ENCODE measurements at places on chromosomes 3 and 15. TPM values are rescaled to one million over a fixed set of nuclear protein-coding genes. Genes with fewer than 3 reads are reported as not detected.

DNA sequence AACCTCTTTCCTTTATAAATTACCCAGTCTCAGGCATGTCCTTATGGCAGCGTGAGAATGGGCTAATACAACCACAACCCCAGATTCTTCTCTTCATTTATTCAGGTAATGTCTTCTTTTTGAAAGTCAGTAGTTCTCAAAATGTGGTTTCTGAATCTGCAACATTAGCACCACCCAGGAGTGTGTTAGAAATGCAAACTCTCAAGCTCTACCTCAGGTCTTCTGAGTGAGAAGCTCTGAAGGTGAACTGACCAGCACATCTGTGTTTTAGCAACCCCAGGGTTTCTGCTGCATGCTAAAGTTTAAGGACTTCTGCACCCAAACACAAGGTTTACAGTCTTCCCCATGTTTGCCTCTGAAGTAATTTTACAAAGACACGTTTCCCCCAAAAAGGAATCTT, 22.3 kb upstream of the TRIM59 start:
- H3K27ac ChIP-seq = no peak overlapping the region
- no peak for DNase-seq
- H3K4me3 ChIP-seq = no peak overlapping the region
- peaks cover 39% of the 10 kb centered on the region for H3K4me1 ChIP-seq
- H3K27me3 ChIP-seq = no peaks in the 10 kb centered on the region

- no peaks in the 10 kb centered on the region for H3K36me3 ChIP-seq
- no peak for DNase-seq
- H3K4me3 ChIP-seq = no peak overlapping the region
- H3K4me1 ChIP-seq = no peaks in the 10 kb centered on the region
Observed at GRCh38 chr3:31086148-31086547, 191.7 kb upstream of the GADL1 start.

DNA sequence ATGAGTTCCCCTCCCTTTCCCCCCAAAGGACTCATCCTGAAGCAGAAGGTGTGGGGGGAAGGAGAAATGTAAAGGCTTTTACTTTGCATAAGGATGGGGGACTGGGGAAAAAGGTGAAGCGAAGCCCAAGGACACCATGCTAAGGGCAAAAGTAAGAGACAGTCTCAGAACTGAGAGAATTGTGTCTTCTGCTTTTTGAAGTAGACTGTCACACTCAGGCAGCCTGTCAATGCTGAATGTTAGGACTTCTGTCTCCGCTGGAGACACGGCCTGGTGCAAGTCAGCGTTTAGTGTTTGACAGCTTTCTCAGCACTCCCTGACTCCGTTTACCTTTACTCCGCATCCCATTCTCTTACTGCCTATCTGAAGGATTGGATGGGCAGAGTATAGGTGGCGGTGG, 13.8 kb downstream of the RBM5 start:
- peaks cover 96% of the 10 kb centered on the region for H3K36me3 ChIP-seq
- no peak overlapping the region for H3K4me3 ChIP-seq
- no peaks in the 10 kb centered on the region for H3K27me3 ChIP-seq
- no peak overlapping the region for H3K27ac ChIP-seq
- no peak for DNase-seq

DNA sequence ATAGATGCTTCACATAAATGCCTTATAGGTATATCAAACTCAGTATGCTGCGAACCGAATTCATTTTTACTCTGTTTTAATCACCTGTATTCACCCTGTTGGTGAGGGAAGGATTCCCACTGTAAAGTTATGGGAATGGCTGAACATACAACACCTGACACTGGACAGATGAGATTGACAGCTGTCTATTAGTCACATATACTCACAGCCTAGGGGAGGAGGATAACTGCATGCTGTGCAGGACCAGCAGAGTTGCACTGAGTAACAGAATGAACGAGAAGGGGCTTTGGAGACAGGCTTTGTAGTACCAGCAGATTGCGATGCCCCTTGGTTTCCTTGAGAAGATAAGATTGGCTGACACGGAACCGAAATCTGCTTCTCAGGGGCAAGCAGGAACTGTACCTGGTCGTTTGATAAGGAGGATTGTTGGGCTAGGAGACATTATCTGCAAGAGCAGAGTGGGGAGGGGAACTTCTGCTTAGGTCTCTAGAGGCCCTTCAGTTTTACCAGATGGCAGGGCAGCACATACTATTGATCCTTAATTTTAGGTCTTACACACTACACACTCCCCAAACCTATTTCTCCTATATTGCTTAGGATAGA, 43.5 kb upstream of the SLC22A13 start:
- peaks cover 26% of the 10 kb centered on the region for H3K4me1 ChIP-seq
- no peak overlapping the region for H3K27ac ChIP-seq
- H3K27me3 ChIP-seq = no peaks in the 10 kb centered on the region
- no peak overlapping the region for H3K4me3 ChIP-seq
- peaks cover 21% of the 10 kb centered on the region for H3K36me3 ChIP-seq

DNA sequence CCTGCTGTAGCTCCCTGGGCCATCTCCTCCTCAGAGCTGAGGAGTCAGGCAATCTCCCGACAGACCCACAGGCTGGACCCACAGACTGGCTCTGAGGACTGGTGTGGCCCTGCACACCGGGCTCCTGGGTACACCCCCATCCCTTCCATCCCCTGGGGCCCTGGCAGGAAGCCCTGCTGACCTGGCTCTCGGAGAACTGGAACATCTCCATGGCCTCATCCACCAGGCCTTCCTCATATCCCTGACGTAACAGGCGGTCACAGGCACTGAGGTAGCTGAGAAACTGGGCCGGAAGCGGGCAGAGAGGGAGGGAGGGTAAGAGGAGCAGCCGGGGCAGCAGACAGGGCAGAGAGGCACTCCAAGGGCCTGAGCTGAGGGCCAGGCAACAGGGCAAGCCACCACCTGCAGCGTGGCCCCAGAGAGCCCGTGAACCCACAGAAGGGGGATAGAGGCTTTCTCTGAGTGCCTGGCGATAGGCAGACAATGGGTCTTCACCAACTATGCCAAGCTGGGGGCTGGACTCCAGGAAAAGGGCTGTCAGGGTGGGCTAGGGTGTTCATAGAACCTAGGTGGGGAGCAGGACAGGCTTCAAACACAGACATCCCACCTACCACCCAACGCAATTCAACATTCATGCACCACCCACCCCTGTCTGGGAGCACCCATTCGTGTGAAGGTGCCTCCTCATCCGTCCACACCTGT, 17.9 kb downstream of the KBTBD13 start:
- H3K27me3 ChIP-seq = no peaks in the 10 kb centered on the region
- H3K36me3 ChIP-seq = peaks cover 24% of the 10 kb centered on the region
- no peaks in the 10 kb centered on the region for H3K4me1 ChIP-seq
- no peak overlapping the region for H3K4me3 ChIP-seq
- peak; percentile 76 for DNase-seq

GRCh38 chr3:134660046-134660441, 9.2 kb upstream of the KY start:
- no peaks in the 10 kb centered on the region for H3K36me3 ChIP-seq
- peaks cover 11% of the 10 kb centered on the region for H3K4me1 ChIP-seq
- no peak overlapping the region for H3K27ac ChIP-seq
- no peak for DNase-seq
- no peak overlapping the region for H3K4me3 ChIP-seq

DNA sequence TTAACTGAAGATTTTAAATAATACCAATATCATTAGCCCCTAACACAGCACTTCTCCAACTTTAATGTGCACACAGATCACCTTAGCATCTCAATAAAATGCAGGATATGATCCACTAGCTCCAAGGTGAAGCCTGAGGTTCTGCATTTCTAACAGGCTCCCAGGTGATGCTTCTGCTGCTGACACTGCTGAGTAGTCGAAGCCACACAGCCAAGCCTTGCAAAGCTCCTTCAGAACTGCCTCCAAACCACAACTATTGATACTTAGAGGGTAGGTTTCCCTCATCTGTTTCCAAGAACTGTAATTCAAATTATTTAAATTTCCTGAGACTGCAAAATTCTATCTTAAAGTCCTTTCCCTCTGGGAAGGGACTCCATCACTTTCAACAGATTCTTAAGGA, 3.9 kb downstream of the RIOX2 start:
- H3K36me3 ChIP-seq = peaks cover 16% of the 10 kb centered on the region
- H3K4me1 ChIP-seq = peaks cover 9% of the 10 kb centered on the region
- H3K27ac ChIP-seq = no peak overlapping the region

- no peak for DNase-seq
- H3K4me3 ChIP-seq = no peak overlapping the region
- no peak overlapping the region for H3K27ac ChIP-seq
- H3K4me1 ChIP-seq = no peaks in the 10 kb centered on the region
- H3K27me3 ChIP-seq = no peaks in the 10 kb centered on the region
Observed at GRCh38 chr3:164467007-164467406, 611.3 kb downstream of the SI start.

DNA sequence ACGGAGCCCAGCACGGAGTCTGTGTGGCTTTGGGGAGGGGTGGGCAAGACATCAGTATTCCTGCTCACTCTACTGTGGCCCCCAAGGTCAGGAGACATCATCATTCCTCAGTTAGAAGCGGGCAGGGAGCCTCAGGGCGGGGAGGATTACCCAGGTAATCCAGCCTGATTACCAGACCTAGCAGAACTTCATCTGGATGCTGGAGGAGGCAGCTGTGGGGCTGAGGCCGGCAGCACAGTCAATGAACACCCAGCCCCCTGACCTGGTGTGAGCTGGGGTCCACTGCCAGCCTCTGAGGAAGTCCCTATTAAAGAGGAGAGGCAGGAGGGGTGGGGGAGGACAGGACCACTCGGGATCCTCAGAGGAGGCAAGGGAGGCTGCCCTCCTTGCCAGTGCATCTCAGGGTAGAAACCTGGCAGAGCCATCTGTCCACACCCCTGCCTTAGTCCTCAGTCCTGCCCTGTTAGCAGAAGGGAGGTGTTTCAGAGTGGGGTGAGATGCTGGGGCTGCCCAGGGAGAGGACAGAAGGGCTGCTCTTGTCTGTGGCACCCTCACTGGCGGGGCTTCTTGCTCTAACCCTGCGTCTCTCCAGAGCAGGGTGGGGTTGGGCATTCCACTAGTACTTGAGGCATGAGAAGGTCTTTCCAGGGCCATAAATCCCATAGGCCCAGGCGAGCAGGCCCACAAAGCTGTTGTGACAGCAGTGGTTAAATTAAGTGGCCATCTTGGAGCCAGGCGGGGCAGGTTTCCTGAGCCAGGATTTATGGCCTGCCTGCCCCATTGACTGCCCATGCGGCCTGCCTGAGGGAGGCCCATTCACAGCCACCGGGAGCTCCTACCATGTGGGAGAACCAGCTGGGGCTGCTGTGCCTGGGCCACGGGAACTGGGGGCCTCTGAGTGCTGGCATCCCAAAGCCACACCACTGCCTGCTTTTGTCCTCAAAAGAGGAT, 82.1 kb downstream of the LINGO1 start:
- H3K27me3 ChIP-seq = no peaks in the 10 kb centered on the region
- H3K4me3 ChIP-seq = no peak overlapping the region
- no peaks in the 10 kb centered on the region for H3K36me3 ChIP-seq
- DNase-seq = peak; percentile 83

DNA sequence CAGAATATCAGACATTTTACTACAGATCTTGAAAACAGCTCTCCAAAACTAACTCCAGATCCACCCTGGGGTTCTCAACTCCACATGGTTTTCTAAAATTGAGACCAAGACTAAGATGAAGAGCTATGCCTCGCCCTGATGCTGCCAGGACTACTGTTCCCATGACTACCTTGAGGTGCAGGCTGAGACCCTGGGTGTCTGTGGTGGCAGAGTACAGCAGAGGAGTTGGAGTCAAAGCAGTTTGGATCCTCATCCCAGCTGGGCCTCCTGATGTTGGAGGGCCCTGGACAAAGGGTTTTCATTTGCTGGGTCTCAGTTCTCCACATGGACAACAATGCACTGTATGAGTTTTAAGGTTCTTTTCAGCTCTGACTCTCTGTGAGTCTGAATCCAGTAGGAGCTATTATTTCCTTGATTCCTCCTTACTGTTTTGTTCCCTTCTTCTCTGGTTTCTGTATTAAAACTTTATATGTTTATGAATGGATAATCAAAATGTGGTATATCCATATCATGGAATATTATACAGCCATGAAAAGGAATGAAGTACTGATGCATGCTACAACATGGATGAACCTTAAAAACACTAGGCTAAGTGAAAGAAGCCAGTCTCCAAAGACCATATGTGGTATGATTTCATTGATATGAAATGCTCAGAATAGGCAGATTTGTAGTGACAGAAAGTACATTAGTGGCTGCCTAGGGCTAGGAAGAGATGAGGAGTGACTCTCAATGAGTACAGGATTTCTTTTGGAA, 93.0 kb downstream of the CPN2 start:
- H3K4me1 ChIP-seq = no peaks in the 10 kb centered on the region
- no peak overlapping the region for H3K4me3 ChIP-seq
- H3K36me3 ChIP-seq = no peaks in the 10 kb centered on the region
- H3K27ac ChIP-seq = no peak overlapping the region
- DNase-seq = no peak
- H3K27me3 ChIP-seq = peaks cover 9% of the 10 kb centered on the region

DNA sequence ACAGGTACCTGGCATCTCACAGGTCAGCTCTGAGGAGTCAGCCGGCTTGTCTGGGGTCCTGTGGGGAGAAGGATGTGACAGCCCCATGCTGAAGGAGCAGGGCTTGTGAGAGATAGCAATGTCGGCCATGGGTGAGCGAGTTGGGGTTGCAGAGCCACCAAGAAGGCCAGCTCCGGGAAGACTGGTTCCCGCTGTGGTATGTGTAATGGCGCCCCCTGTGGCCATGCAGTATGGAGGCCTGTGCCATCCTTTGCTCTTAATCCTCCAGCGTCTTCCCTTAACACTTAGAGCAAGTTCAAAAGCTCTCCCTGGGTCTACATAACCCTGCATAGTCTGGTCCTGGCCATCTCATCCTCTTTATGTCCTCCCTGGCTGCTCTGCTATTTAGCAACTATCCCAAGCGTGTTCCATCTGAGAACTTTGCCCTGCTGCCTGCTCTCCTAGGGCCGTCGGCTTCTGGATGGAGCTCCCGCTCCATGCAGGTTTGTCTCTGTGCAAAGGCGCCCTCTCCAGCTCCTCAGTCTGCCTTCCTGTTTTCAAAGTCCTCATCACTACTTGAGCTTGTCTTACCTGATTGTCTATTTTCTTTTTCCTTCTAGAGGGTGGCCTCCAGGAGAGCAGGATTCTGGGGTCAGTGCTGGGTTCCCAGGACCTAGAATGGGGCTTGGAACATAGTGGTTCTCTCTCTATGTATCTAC, 40.8 kb upstream of the IQCF6 start:
- no peaks in the 10 kb centered on the region for H3K36me3 ChIP-seq
- no peak for DNase-seq
- no peaks in the 10 kb centered on the region for H3K4me1 ChIP-seq
- H3K27ac ChIP-seq = no peak overlapping the region

- peak; percentile 49 for DNase-seq
- H3K27ac ChIP-seq = no peak overlapping the region
- peaks cover 12% of the 10 kb centered on the region for H3K4me1 ChIP-seq
- H3K27me3 ChIP-seq = no peaks in the 10 kb centered on the region
Observed at GRCh38 chr15:51908316-51908715, 63.3 kb downstream of the LEO1 start.

DNA sequence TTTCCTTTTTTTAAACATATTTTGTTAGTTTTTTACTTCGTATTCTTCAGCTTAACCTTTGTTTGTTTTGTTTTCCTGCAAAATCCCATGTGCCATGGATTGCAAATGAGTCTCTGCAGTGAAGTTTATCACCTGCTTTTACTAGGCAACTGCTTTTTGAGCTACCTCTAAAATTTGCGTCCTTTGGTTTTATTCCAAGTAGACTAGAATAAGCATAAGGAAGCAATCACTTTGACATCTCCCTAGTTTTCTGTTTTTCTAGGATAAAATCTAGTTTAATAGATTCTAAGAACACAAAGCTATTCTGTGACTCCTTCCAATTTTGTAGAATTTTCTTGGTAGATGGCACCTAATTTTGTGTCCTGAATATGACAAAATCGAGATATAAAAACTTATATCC, 1059.2 kb downstream of the OTOL1 start:
- DNase-seq = no peak
- no peaks in the 10 kb centered on the region for H3K4me1 ChIP-seq
- no peaks in the 10 kb centered on the region for H3K27me3 ChIP-seq
- H3K36me3 ChIP-seq = no peaks in the 10 kb centered on the region
- H3K27ac ChIP-seq = no peak overlapping the region
- H3K4me3 ChIP-seq = no peak overlapping the region

RABL3 gene
- total RNA-seq = 15.2 TPM

All from osteoblast (primary cell).